ENCODE measurements at places on chromosomes 11 and 22.

DNA sequence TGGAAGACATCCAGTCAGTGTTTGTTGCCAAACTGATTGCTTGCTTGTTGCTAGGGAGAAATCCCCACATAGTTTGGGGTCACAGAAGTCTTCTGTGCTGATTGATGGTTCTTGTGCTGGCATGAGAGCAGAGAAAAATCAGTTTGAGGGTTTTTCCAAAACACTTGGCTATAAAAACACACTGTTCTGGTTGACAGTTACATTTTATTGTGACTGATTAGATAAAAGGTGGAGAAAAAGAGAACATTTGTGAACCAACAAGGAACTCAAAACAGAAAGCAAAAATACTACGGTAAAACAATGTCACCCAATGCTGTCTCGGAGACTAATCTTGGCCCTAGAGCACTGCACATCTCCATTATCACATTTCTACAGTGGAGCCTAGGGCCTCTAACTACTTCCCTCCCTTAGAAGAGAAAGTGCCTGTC is 14.4 kb upstream of the EIF4G2 start:
- DNase-seq, result no peak

GRCh38 chr11:8793114-8793777 is 110.7 kb downstream of the RPL27A start:
- no peak for DNase-seq

GRCh38 chr22:24466716-24467328 is 28.3 kb upstream of the UPB1 start:
- no peak for DNase-seq

GRCh38 chr11:86802601-86803051 is 2.3 kb downstream of the PRSS23 start:
- DNase-seq, result no peak

GRCh38 chr11:46725338-46726205 is 6.6 kb downstream of the F2 start:
- DNase-seq, result no peak

- no peak for DNase-seq
These were observed 52.0 kb downstream of the AMBRA1 start for GRCh38 chr11:46541593-46542371.

DNA sequence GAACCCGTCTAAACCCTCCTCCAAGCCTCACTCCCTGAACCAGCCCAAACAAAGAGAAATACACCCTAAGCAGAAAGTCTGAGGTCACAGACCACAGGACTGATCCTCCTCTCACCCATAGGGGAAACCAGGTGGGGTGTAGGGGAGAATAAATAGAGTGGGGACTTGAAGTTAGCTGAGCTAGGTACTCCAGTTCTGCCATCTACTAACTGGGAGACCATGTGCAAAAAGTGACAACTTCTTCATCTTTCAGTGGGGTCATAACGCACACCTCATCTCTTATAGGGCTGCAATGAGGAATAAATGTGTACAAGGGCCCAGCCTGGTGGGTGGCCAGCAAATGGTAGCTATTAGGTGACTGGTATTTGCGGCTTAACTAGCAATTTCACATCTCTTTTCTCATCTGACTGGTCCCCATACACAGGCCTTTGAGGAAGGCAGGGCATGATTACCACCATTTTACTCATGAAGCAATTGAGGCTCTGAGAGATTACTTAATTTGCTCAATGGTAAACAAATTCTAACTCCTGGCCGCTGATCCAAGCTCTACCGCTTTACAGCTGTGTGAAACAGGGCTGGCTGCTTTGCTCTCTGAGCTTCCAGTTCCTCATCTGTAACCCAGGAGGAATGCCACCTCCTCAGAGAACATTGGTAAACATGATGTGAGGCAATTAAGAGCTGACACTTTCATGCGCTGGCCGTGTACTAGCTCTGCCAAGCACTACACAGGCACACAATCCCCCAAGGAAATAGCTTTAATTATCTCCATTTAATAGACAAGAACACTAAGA is 16.6 kb downstream of the TBC1D10A start:
- no peak for DNase-seq

DNA sequence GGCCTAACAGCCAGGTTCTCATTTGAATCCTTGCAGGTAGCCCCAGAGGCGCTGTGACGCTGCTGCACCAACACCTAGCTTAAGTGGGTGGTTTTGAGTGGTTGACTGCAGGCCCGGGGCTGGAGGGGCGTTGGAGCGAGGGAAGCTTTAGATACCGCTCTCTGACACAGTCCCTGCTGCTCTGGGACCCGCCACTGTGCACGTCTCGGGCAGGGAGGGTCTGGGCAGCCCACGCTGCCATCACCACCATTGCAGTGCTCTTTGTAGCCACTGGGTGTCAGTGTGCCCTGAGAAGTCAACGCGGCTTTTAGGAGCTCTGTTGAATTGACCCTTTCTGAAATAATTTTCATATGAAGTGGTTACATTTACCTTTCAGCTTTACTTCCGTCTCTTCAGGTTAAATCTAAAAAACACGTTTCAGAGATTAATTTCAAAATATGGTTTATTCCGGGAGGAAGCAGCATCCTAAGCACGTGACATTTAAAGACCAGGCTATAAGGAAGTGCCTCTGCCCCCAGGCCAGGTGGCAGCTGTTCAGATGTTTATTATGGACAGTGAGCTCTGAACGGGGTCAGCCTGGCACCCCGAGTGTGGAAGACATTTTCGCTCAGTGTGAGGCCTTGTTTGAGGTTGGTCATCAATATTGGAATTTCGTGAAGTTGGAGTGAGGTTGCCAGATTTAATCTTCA is 30.9 kb upstream of the PARVB start:
- DNase-seq, result peak; percentile 77

- DNase-seq, result no peak
These were observed 12.3 kb upstream of the DLAT start for GRCh38 chr11:112012874-112013273.

DNA sequence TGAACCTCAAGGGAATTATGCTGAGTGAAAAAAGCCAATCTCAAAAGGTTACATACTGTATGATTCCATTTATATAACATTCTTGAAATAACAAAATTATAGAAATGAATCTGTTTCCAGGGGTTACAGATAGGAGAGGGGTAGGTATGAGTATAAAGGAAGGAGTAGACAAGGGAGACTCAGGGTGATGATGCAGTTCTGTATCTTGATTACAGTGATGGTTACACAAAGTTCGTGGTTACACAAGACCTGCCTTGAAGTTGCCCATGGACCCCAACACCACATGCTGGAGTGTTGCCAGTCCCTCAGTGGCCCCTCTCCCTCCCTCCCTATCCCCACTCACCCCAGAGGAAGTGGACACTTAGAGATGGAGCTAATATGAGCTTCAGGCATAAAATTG is 20.3 kb downstream of the STK33 start:
- DNase-seq, result no peak

- no peak for DNase-seq
These were observed 65.6 kb downstream of the FAM168A start for GRCh38 chr11:73532310-73532709.

DNA sequence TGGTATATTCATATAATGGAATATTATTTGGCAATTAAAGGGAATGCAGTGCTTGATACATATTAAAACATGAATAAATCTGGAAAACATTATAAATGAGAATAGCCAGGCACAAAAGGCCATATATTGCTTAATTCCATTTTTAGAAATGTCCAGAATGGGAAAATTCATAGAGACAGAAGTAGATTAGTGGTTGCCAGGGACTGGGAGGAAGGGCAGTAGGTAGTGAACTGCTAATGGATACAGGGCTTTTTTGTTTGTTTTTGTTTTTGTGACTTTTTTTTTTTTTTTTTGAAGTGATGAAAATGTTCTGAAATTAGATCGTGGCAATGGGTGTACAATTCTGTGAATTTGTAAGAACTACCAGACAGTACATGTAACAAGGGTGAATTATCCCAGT is 86.1 kb downstream of the YAP1 start:
- no peak for DNase-seq

DNA sequence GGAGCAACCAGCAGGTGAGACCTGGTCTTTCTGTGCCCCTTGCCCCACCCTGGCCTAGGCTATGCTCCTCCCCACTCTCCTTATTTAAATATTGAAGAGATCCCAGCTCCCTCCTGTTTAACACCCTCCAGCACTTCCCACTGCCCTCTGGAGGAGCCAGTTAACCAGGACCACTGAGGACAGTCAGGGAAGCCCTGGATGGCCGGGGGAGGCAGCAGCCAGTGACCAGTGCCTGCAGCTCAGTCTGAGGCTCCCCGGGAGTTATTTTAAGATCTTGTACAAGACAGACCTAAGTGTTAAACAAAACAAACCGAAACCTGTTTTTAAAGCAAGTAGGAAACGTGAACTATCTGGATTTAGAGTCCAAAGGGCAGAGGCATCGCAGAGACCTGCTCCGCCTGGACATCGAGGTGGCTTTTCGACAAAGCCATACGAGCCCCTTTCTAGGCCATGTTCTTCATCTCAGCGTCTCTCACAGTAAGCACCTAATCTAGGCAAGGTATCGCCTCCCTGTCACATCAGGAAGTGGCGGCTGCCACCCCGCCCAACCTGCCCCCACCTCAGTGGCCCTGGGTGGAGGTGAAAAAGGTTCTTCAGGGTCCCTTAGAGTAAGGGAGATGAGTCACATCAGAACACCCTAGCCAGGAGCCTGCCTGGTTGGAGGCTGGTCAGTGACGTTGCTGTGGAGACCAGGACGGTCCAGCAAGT is 35.2 kb downstream of the TRMU start:
- DNase-seq, result peak; percentile 55

- no peak for DNase-seq
These were observed 12.9 kb downstream of the TSPAN32 start for GRCh38 chr11:2314525-2315394.

DNA sequence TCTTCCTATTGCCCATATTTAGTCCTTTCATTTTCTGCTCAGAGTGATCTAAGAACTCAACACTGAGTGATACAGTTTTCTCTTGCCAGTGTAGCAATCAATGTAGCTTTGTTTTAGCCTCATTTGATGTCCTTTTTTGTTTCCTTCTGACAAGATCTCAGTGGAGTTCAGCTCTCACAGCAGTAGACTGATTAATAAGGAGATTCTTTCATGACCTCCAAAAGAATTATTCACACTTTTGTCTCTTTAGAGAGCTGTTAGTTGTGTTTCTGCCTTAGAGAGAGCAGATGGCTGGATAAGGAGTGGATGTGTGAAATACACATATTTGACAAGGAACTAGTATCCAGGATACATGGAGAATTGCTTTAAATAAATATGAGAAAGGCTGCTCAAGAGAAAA is 6.6 kb upstream of the TMEM225 start:
- no peak for DNase-seq

DNA sequence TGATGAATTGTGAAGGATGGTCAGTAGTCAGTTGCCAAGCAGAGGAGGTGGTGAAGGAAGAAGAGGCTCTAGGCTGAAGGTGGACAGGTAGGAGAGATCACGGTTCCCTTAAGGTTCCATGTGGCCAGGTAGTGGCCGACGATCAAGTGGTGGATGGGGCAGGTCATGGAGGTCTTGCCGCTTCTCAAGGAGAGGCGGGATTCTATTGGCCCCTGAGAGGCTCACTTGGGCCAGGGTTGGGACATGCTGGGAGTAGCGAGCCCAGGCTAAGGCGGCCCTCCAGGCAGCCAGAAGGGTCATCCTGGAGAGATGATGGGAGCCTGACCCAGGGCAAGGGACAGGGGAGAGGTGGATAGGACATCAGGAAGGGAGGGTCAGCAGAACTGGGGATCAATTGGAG is 20.9 kb upstream of the TMPRSS4 start:
- DNase-seq, result no peak

GRCh38 chr22:46906326-46907045 is 144.0 kb downstream of the TBC1D22A start:
- DNase-seq, result no peak

GRCh38 chr11:27868709-27869108 is 168.5 kb upstream of the BDNF start:
- no peak for DNase-seq

DNA sequence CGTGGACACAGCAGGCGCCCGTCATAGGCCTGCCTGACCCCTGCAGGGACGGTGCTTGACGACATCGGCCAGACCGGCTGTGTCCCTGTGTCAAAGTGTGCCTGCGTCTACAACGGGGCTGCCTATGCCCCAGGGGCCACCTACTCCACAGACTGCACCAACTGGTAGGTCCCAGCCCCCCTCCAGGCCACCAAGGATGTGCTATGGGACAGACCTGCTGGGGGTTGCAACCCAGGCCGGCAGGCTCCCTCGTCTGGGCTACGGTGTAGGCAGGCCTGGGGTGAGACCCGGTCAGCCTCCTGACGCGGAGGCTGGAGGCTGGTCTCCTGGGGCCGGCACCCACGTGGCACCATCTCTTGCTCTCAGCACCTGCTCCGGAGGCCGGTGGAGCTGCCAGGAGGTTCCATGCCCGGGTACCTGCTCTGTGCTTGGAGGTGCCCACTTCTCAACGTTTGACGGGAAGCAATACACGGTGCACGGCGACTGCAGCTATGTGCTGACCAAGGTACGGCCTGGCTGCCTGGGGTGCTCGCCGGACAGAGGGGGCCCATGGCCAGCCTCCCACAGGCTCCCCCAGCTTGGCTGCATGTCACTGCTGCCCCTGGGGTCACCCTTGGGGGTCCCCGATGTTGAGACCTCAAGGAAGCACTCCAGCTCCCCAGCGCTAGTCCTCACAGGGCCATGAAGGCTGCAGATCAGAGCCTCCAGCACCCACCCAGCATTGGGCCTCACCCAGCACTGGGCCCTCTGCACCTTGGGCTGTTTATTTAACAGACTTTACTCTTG is 7.7 kb downstream of the MUC5AC start:
- DNase-seq, result no peak

GRCh38 chr22:22214819-22215329 is 29.7 kb upstream of the VPREB1 start:
- no peak for DNase-seq

DNA sequence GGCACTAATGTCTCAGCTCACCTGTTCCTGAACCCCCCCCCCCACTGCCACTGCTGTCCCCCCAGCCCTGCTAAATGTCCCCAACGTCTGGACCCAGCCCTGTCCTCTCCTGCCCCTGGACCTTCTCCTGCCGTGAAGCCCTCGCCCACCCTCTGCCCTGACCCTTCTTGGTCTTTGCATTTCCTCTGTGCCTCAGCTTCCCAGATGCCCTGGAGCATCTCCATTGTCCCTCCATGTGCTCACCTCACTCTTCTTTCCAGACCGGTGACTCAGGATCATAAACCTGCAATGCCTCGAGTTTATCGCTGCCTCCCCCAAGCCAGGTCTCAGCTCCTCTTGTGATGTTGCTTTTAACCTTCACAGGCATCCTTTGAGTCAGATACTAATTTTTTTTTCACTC is 416.4 kb downstream of the BRD1 start:
- DNase-seq, result no peak
